ENCODE measurements at places on chromosomes 11 and 22.

DNA sequence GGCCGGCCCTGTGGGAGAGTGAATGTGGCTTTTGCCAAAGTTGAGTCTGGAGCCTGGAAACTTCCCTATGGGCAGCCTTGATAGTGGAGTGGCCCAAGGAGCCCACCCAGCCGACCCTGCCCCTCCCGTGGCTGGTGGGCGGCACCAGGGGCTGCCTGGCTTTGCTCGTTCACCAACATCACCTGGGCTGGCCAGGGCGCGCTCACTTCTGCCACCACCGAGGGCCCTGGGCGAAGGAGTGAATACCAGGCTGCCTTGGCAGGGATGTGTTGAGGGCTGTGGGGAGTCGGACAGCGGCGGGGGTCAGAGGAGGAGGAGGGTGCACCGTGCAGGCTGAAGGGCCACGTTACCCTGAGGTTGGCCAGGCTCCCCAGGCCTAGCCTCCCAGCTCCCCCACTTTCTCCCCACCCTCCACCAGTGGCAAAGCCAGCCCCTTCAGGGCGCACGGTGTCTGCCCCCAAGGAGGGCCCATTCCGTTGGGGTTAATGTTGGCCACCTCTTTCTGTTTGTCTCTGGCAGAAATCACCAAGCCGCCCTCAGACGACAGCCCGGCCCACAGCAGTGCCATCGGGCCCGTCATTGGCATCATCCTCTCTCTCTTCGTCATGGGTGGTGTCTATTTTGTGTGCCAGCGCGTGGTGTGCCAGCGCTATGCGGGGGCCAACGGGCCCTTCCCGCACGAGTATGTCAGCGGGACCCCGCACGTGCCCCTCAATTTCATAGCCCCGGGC lies 22.5 kb upstream of the PPP6R3 start:
- no peak for DNase-seq

DNA sequence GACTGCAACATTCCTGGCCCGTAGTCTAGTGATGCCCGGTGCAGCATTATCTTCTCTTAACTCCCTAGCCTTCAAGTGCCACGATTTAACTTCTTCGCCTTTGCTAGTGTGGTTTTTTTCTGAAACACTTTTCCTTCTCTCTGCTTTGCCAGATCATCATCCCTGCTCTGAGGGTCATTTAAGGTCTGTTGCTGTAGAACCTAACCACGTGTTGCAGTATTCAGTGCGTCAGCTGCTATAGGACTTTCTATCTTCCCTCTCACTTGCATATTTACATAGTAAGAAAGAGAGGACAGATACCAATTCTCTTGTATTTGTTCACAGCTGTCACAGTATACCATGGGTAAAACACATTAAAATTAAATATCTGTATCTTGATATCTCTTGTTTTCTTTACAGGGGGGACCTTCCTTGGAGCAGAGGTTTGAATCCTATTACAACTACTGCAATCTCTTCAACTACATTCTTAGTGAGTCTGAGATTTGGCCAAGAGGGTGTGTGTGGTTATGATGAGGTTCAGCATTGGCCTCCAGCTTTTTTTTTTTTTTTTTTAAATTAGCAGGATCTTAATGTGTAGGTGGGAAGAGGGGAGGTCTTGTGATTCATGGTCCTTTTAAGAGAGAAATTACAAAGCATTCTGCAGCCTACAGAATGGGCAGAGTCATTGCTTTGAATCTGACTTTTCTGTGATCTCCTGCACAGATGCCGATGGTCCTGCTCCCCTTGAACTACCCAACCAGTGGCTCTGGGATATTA lies 13.5 kb downstream of the EIF3L start:
- DNase-seq, result no peak

DNA sequence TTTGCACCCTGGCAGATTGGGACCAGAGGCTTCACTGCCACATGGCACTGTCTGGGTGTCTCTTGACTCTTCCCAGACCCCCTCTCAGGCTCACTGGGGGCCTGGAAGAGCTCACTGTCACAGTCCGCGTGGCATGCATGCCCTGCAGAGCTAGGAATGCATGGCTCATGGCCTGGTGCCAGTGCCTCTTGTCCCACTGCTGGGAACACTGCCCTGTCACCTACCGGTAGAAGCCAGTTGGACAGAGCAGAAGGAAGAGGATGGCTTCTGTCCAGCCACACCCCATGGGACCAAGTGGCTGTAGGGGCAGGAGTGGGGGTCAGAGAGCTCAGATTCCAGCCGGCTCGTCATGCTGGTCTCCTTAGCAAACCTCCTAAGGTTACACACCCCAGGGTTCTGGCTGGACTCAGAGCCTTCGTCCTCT lies 29.7 kb downstream of the MB start:
- DNase-seq, result no peak

GRCh38 chr11:127632976-127633680 lies 632.6 kb upstream of the KIRREL3 start:
- DNase-seq, result no peak

- DNase-seq, result no peak
These were observed 15.0 kb upstream of the WT1 start for GRCh38 chr11:32450372-32450771.

DNA sequence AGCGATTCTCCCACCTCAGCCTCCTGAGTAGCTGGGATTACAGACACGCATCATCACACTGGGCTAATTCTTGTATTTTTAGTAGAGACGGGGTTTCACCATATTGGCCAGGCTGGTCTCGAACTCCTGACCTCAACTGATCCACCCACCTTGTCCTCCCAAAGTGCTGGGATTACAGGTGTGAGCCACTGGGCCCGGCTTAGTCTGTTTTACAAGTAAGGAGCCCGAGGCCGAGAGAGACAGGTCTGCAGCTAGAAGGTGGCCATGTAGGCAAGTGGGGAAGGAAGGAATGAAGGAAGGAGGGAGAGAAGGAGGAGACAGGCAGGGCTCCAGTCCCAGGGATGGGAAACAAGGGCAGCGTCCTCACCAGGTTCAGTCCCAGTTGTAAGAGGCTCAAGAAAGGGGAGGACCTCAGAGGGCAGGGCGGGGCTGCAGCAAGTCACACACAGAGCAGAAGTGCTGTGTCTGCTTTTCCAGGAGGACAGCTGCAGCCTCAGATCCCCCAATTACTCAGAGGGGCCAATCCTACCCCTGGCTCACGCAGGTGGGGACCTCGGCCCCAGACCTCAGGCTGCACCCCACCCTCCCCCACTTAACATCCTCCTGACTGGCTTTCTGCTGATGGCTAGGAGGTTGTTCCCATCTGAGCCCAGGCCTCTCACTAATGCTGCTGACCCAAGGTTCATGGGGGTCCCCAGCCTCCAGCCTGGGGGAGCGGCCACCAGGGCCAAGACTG lies 53.8 kb upstream of the PRR5 start:
- DNase-seq, result no peak

- peak; percentile 30 for DNase-seq
These were observed 58.4 kb downstream of the CD82 start for GRCh38 chr11:44623731-44624491.

DNA sequence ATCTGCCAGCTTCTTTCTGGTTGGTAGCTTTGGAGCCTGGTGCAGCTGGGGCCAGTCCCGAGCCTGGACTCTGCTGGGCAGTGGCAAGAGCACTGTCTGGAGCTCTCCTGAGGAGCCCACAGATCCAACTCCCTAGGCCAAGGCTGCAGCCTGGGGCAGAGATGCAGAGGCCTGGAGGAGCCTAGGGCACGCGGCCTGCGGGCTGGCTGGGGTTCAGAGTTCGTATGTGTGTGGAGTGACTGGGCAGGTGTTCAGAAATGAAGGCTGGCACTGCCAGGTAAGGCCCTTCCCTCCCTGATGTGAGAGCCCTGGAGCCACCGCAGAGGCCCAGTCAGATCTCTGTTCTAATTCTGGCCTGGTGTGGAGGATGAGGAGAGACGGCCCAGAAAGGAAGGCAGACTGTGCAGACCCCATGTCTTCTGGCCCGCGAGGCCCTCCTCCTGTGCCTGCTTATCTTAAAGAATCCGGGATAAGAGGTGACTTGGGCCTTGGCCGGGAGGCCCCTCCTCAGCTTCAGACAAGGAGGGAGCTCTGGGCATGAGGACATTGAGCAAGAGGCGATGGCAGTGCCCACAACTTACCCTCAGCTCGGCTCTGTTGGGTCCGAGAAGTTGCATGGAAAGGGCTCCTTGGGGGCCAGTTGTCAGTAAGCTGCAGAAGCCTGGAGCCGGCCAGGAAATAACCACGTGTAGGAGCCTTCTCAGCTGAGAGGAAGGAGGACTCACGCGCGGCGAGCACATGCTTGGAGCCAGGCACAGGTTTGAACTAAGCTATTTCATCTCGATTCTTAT lies 62.2 kb upstream of the B3GAT1 start:
- no peak for DNase-seq

DNA sequence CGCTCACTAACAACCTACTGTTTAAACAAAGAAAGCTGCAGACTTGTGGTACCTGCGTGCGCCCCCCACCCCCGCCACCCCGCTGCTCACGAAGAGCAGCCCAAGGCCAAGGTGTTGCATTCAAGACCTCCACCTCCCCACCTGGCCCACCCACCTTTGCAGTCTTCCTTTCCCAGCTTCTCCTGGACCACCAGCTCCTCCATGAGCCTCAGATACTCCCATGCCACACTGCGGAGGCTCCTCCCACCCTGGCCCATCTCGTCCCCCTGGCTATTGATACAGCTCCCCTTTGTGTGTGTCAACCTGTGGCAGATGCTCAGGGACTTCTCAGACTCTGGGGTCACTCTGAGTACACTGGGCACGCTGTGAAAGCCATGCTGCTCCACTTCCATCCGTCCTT lies 3.9 kb downstream of the CDPF1 start:
- no peak for DNase-seq

DNA sequence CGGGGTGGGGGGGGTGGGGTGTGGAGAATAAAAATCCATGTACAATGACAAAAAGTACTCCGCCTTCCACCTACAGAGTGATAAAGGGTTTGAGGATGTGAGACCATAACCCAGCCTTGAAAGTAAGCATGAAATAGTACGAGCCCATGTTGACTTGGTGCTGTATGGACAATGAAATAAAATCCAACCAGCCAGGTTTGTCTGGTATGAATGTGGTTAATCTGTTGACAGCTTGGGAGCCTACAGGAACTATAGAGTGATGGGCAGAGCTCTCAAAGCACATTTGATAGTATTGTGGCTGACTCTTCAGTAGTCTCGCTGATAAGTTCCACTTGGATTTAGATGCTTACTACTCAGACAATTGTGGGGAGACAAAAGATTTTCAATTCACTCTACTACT lies 48.8 kb upstream of the CD44 start:
- no peak for DNase-seq

GRCh38 chr22:20548806-20549205 lies 41.4 kb downstream of the MED15 start:
- no peak for DNase-seq

DNA sequence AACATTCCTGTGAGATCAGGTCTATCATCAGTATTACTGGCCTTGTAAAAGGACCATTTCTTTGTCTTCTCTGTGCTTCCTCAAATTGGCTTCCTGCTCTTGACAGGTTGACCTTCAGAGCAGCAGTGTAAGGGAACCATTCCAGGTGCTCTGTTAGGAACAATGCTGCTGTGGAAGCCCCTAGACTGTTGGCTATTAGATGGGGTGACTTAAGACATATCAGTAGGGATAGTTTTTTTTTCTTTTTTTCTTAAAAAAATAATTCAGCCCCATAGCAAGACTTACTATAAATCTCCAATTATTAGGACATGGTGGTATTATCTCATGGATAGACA lies 37.6 kb downstream of the COA4 start:
- no peak for DNase-seq

- DNase-seq, result no peak
These were observed 12.3 kb upstream of the OR56A3 start for GRCh38 chr11:5929571-5930368.

DNA sequence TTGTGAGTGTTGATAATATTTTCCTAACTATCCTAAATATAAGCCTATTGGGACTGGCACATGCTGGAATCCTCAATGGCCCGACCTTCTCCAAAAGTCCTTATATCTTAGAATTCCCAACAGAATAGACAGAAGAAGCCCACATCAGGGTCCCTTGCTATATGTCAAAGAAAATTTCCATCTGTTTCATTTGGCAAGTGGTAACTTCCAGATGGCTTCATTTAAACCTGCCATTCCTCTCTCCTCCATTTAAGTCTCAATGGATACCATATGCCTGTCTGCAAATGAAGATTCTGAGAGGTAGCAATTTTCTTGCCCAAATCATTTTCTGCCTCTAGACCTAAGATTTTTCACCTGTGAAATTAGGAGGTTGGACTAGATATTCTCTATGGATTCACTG lies 73.1 kb upstream of the KCNA4 start:
- no peak for DNase-seq

DNA sequence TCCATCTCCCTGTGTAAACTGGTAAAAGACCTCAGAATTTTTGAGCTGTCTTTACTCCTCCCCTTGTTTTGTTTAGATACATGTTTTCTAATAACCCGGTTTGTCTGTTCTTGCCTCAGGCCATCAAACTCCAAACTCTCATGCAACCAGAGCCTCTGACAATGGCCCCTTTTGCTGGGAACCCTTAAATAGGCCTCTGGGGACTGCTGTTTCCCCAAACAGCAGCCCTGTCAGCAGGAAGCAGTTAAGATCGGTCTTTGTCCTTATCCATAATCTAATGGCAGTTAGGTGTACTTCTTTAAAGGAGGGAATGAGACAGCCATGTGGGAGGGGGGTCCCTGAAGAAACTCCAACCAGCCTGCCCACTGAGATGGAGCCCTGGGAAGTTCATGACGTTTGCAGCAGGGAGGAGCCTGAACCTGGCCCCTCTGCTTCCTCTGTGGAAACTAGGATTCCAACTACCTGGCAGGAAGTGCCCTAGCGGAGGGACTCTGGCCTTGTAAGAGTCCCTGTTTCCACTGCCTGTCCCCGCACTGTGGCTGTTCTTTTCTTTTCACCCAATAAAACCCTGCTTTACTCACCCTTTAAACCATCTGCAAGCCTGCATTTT lies 1354.4 kb downstream of the LRRC4C start:
- no peak for DNase-seq

GRCh38 chr11:122277493-122277892 lies 161.5 kb upstream of the BLID start:
- DNase-seq, result no peak

- DNase-seq, result no peak
These were observed 12.2 kb upstream of the SUN2 start for GRCh38 chr22:38768036-38768435.

DNA sequence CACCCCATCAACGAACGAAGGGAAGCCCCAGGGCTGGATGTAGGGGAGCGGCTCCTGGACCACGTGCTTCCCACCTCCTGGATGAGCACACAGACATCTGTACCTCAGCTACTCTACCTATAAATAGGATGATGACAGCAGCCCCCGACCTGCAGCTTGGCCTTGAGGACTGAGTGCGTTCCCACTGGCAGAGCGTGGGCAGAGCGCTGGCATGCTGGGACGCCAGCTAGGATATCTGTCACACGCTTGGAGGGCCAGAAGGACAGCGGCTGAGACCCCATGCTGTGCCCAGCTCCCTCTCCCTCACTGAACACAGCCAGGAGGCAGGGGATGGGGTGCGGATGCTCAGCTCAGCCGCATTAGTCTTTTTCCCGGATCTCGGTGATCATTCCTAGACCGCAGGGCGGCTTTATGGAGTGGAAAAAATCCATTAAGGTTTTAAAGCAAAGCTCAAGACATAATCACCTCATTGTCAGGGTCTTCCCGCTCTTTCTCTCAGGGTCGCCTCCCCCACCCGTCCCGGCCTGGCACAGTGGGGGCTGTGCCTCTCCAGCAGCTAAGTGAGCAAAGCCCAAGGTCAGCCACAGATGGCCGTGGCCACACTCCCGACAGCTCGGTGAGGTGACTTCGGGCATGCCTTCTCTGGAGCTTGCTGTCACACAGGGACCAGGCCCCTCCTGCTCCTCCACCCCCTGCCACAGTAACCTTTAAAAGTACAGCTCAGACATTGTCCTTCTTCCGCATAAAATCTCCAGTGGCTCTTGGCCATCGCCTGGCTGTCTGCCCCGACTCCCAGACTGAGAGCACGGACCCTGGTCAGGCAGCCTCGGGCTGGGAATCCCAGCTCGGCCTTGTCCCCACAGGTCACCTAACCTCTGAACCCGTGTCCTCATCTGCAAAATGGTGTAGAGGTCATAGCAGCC lies 69.6 kb upstream of the SHISAL1 start:
- DNase-seq, result peak; percentile 57
